Muscle of leg (tissue), 16 donors: ENCODE measurements at places on chromosomes 1 and 21. TPM values are rescaled to one million over a fixed set of nuclear protein-coding genes. Genes with fewer than 3 reads are reported as not detected.
A peak's percentile ranks its signal among the peaks of the same experiment; 100 is the strongest.

DNA sequence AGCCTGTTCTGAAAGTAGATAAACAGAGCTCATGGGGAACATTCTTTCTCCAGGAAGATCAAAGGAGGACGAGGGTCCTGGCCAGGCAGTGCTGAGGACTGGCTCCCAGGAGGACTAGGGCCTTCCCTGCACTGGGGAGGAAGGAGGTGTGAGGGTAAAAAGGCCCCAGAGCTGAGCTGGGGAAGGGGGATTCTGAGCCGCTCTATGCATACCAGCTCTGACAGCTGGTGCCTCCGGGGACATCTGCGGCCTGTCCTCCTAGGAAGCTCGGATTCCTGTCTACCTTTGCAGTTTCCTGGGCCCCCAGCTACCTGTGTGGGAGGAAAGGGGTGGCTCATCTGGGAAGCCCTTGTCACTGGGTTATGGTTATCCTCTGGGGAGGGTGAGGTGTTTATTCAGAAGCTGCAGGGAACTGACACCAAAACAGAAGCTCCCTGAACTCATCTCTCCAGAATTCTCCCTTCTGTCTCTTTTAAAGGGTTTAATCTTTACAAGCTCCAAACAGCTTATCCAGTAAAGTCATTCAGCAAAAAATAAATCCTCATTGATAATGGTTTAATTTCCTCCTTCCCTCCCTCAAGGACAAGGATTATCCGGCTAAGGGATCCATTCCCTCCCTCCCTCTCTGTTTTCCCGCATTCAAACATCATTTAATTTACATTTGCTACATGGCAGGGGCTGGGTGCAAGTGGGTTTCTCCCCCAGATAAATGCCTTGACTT is 31.0 kb downstream of the NENF start:
- DNase-seq: no peak

- DNase-seq: no peak
These were observed 24.0 kb upstream of the VWA5B1 start for GRCh38 chr1:20266642-20267041.

DNA sequence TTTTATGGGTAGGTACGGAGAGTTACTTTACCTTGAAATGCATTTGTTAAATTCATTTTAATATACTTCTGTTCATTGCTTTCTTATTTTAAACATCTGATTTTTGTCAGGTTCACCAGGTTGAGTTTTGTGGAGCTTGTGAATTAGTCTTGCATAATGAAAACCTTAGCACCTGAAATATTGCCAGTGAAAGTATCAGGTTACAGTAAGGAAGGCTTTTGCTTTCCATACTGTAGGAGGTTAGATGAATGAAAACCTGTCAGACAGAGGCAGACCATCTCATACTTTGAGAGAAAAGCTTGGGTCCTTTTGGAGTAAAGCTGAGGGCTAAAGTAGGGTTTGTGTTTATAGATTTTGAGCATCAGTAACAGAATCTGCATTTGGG is 34.7 kb downstream of the THRAP3 start:
- no peak for DNase-seq

Gene HHAT
- polyA plus RNA-seq: 6.6 TPM

Gene SLC16A4
- 10.5 TPM for polyA plus RNA-seq

Gene SZRD1
- polyA plus RNA-seq: 94.1 TPM

Gene EPHX1
- polyA plus RNA-seq: 26.2 TPM

DNA sequence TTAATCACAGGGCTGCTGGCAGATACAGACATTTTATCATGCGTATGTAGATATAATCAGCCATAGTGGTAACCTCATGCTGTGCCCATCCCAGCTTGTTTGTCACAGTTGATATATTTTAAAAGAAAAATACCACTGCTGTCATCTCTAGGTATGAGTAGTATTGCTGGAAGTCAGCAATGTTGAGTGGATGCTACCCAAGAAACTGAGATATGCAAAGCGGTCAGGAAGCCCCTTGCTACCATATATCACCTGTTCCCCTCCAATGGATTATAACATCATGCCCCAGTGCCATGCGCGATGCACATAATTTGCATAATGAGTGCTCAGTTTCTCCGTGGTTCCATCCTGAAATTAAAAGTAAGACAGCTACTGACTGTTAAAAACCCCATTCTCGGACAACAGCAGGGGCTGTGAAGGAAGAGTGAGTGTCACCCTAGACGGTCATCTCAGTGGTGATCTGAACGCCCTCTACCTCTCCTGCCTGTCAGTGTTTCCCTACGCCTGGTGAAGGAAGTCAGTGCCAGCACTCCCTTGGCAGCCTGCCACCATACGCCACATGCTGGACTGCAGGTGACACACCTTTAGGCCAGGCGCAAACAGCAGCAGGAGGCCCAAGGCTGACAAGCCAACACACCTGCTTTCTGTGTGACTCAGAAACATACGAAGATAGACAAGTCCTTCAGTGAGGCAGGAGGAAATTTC is 2.7 kb downstream of the IL10RB start:
- DNase-seq: no peak

DNA sequence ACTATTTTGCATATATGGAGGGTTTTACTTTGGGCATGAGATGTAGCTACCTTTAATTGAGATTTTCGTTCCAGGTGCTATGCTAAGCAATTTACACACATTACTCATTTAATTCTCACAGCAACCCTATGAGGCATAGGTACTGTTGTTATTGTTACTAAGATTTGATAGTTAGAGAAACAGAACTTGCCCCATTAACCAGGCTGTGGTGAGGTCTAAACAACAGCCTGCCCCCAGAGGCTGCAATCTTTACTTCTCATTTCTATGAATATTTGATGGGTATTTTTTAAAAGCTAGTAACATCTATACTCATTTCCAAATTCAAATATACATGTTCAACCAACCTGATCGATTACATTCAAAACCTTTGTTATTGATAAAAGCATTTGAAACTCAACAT is 155.6 kb downstream of the GALNT2 start:
- no peak for DNase-seq

DNA sequence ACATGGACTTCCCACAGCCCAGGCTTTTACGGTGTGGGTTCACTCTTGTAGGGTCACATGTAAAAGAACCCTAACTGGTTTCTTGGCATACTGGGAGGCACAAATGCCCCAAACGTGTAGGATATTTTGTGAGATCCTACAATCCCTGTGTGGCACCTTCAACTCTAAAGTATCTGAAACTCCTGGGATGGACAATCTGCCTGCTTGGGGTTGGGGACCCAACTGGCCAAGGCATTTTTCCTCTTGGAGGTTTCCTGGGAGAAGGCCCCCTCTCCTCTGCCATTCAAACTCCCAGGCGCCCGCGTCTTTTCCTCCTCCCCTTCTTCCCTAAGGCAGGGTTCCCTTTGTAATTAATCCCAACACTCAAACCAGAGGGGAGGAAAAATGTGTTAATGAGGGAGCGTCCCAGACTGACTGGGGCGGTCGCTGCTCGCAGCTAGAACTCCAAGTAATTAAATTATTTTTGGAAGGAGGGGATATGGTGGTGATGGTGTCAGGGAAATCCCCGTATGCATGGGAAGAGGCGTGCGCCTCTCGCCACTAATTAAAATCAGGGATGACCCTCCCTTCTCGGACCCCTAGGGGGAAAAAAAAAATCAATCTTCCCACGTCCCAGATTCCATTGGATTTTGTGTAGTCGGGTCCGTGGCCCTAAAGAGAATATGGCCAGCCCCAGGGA is 681 bp upstream of the VANGL2 start:
- DNase-seq: no peak

- peak; percentile 37 for DNase-seq
These were observed 93.5 kb downstream of the TTLL7 start for GRCh38 chr1:83905315-83905907.

Gene AMIGO1
- 10.7 TPM for polyA plus RNA-seq

DNA sequence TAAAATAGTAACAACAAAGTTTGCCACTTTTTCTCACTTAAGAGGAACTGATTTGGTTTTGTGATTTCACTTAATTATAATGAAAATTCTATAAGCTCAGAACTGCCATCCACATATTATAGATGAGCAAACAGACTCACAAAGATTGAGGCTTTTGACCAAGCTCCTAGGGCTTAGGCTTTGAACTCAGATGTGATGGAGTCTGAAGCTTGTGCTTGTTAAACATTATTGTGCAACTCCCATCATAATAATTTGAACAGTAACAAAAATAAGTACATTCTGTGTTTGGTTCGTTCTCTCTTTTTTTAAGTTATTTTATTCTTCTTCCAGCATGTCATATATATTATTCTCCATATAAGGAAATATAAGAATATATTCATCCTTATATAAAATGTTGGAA is 403.4 kb downstream of the PTPRC start:
- DNase-seq: no peak

- DNase-seq: no peak
These were observed 22.4 kb upstream of the NTPCR start for GRCh38 chr1:232927830-232928505.

DNA sequence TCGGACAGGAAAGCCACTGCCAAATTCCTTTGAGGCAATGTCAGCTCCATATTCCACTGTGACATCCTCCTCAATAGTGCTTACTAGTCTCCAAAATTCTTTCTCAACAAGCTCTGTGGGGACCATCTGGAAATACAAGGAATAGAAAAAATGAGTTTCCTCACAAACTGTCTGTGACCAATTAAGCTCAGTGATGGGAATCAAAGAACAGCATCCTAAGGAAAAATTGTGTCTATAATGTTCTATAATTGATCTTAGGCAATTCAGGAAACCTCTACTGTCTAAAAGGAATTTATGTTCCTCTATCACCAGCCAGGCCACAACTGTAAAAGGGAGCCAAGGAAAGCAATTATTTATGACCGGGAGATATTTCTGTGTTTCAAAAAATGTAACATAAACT is 46.1 kb upstream of the SYT2 start:
- no peak for DNase-seq

GRCh38 chr1:110645821-110646735 is 28.7 kb downstream of the KCNA3 start:
- peak; percentile 14 for DNase-seq

Gene SERTAD4
- polyA plus RNA-seq: 11.7 TPM

DNA sequence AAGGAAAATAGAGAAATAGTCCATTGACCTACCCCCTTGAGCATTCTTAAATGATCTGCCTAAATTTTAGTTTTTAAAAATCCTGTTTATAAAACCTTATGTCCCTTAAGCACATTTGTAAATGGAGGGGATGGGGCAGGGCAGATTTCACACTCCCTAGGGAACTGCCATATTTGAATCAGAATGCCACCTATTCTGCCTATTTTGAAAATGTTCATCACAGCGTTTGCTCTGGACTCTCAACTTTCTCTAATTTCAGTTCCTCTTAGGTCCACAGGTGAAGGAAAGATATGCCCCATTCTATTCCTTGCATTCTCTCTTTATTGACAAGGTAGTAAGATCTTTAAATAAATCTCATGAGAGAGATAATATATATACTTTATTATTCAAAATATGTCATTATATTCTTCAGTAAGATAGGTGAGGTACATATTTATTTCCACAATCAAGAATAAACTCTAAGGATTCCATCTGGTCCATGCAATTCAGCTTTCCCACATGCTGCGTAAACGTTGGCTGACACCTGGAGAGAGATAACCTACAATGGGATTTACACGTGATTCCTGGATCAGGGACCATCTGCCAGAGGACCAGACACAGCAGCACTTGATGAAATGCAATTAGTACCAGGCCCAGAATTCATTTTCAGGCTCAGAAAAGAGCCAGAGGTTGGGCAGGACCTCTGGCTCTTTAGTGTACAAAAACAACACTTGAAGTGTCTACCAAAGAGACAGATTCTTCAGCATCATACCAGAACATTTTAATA is 1.2 kb upstream of the LPGAT1 start:
- DNase-seq: no peak

Gene HFM1
- 1.4 TPM for polyA plus RNA-seq

GRCh38 chr21:29230551-29231261 is 68.0 kb upstream of the BACH1 start:
- DNase-seq: peak; percentile 21

DNA sequence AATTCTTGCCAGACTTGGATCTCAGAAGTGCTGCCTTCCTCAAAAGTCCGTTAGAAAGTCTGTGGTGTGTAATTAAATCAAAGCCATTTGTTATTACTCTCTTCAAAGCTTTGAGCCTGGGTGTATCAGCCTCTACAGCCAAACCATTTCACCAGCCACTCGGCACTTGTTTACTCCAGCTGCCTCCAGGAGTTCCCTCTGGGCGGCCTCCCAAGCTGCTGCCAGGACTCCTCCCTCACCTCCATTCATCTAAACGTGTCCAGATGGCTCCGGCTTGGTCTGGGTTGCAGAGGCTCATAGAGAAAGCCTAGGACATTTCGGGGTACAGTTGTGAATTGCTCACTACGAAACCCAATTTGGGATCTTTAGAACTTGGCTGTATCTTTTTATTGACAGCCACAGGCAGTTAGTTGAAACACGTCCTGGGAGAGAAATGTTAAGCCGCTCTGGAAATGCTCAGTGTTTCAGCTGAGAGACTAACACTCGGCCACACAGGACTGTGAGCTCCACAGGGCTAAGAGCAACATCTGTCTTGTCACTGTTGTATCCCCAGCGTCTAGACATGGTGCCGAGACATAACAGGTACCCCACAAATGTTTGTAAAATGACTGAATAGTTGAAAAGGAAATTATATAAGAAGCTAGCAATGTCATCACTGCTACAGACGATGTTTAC is 116.9 kb upstream of the NGF start:
- DNase-seq: peak; percentile 40

DNA sequence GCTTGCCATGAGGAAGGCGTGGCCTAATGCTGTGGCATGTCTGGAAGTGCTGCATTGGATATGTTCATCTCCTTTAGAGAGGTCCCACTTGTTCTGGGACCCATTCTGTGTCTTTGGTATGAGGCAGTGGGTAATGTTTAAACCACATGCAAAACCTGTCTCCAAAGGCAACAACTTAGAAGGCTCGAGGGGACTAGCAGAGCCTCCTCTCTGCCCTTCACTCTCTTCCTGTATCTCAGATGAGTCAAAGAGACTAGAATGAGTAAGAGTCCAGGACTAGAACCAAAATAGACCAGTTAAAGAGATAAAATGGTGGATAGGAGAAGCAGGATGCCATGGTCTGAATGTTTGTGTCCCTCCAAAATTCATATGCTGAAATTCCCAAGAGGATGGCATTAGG is 220.8 kb upstream of the KIAA0040 start:
- no peak for DNase-seq

GRCh38 chr1:34606504-34606903 is 148.3 kb upstream of the GJB5 start:
- DNase-seq: no peak

Gene MTF2
- polyA plus RNA-seq: 19.1 TPM

- no peak for DNase-seq
These were observed 438.8 kb upstream of the OLFM3 start for GRCh38 chr1:102435483-102435882.
